H1 (cell line): ENCODE measurements at places on chromosomes 3 and 15. TPM values are rescaled to one million over a fixed set of nuclear protein-coding genes. Genes with fewer than 3 reads are reported as not detected.

Gene TRIM42
- polyA plus RNA-seq: not detected in 2 replicates

Gene ELP6
- polyA plus RNA-seq: 78.5 and 78.7 TPM in 2 replicates

Gene ZNF148
- polyA plus RNA-seq: 2.0 and 3.7 TPM in 2 replicates

- no peak for DNase-seq
These were observed 210.1 kb downstream of the CHST2 start for GRCh38 chr3:143329567-143330211.

DNA sequence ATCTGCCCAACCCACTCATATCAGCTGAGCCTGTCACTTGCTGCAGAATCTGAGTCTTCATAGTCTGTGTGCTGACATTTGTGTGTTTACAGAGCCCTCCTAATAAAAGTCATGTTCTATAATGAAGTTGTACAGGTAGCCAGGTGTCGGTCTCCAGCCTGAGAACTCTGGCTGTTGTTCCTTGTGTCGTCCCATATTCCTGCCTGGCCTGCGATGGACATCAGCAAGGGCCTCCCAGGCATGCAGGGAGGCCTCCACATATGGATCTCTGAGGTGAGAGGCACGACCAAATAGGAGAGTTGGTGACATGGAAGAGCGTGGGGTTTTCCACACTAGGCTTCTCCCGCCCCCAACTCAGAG is 2.9 kb downstream of the VILL start:
- no peak for DNase-seq

- DNase-seq: no peak
These were observed 18.3 kb downstream of the LMCD1 start for GRCh38 chr3:8519774-8520448.

Gene CEP19
- polyA plus RNA-seq: 0.52 and 0.95 TPM in 2 replicates

DNA sequence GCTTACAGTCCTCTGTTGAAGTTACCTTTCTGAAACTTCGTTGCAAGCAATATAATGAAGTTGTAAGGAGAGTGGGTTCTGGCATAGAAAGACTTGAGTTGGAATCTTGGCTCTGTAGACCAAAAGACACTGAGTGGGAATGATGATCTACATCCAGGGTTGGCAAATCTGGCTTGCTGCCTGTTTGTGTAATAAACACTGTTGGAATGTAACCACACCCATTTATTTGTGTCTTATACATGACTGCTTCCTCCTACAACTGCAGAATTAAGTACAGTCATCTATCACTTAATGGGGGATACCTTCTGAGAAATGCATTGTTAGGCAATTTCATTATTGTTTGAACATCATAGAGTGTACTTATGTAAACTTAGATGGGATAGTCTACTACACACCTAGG is 178.4 kb upstream of the SUCLG2 start:
- DNase-seq: no peak

Gene CFAP92
- 0.77 and 1.2 TPM in 2 replicates for polyA plus RNA-seq

DNA sequence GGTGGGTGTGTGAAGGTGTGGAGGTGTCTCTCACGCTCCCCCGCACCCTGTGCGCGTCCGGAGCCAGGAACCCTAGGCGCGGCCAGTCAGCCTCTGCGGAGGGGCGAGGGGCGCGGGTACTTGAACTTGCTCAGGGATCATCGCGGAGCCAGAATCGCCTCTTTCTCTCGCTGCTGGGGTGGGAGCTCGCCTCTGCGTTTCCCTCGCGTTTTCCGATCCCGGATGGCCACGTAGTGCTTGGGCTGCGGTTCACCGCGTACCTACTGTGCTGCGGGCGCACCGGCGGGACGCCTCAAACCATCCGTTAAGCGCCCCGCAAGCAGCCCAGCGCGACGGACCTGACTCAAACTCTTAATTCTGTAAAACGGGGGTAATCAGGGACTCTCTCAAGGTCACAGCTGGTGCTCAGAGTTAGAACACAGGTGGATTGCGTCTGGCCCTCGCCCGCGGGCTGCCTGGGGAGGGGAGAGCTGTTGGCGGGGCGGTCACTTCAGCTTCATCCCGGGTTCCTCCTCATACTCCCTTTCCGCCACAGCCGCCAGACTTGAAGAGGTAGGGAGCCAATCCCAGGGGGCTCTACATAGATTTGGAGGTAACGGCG is 686 bp downstream of the MYRIP start:
- DNase-seq: peak; percentile 65

GRCh38 chr3:46478341-46478740 is 13.6 kb upstream of the LTF start:
- DNase-seq: no peak

- peak; percentile 69 for DNase-seq
These were observed 171.6 kb downstream of the SV2B start for GRCh38 chr15:91271565-91272153.

Gene HCLS1
- polyA plus RNA-seq: 0.46 and 0.53 TPM in 2 replicates

- no peak for DNase-seq
These were observed 463.1 kb upstream of the ARHGEF26 start for GRCh38 chr3:153658136-153658535.

DNA sequence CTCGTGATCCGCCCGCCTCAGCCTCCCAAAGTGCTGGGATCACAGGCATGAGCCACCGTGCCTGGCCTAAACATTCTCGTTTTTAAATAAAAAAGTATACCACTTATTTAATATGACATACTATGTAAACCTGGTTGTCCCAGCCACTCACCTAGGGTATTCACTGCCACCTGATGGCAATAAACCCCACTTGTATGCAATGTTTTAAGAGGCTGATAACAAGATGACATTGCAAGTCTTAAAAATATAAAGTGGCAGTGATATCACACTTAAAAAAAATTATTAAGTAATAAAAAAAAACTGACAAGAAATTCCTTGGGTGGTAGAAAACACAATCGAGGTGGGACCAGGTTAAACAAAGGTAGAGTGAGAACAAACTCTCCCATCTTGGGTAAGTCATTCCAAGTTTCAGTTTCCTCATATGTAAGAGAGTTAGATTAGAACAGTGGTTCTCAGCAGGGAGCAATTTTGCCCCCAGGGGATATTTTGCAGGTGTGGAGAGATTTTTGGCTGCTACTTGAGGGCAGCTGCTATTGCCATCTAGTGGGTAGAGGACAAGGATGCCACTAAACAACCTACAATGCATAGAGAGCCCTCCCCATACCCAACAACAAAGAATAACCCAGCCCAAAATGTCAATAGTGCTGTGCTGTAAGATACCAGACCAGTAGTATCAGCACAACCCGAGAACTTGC is 14.5 kb downstream of the ARF4 start:
- DNase-seq: no peak

DNA sequence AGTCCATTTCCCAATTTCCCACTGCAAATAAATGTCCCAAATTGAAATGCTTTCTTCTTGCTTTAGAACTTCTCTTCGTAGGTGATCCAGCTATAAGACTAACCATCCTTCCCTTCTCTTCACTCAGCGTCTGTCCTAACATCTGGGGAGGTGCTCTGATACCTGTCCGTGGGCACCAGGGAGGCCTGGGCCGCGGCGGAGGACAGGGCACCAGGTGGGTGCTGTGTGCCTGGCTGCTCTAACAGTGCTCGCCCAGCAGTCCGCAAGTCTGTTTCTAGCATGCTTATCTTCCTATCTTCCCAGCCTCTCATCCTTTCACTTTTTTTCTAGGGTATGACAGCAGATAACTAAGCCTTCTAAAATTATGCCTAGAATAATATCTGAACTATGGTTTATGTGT is 37.3 kb downstream of the NKIRAS1 start:
- no peak for DNase-seq

DNA sequence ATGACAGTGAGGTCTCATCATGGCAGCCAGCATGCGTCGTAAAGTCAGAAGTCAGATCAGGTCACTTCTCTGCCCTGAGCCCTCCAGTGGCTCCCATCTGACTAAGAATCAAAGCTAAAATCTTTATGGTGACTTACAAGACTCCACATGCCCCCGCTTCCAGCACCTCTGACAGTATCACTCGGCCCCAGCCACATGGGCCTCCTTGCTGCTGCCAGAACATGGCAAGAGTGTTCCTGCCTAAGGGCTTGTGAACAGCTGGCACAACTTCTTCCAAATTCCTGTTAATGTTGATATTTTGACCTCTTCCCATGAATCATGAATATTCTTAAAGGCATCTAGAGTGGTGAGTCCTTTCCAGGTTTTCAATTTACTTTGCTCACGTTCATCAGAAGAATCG is 20.5 kb downstream of the POLR2M start:
- no peak for DNase-seq

DNA sequence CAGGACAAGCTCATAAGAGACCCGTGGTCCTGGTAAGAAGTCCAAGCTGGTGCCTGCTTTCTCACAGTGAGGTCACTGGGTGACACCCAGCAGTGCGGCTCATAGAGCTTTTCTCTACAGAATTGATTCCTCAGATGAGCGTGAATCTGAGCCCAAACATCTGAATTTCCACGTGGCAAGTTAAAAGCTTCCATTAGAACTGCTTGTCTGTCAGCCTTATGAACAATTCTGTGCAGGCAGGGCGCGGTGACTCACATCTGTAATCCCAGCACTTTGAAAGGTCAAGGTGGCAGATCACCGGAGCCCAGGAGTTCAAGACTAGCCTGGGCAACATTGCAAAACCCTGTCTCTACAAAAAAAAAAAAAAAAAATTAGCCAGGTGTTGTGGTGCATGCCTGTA is 113.1 kb upstream of the ABHD17C start:
- no peak for DNase-seq

- DNase-seq: peak; percentile 94
These were observed at the start of gene NCK1 for GRCh38 chr3:136861890-136862616. TSS of gene NCK1 (plus strand) at chr3:136862208. CDS start at chr3:136928002, 65,794 bp downstream.

DNA sequence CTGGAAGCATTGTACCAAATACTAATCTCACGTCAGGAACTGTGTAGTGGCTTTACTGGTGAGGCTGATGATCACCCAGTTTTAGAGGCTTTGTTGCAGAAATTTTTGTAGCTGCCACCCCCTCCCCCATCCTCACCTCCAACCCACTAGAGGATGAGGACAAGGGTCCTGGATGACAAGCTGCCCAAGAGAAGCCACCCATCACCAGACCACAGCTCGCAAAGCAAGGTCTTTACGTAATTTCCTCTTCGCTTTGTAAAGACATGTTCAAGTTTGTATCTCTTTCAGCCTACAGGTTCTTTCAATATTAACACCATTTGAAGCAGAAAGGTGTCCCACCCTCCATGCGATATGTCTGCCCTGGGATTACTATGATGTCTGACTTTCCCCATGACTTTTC is 74.2 kb downstream of the LDHAL6B start:
- DNase-seq: no peak
